ENCODE measurements at places on chromosomes 16 and 17. TPM values are rescaled to one million over a fixed set of nuclear protein-coding genes. Genes with fewer than 3 reads are reported as not detected.

GRCh38 chr16:24132797-24133155 is 123.4 kb upstream of the CACNG3 start:
- H3K27me3 ChIP-seq, result no peaks in the 10 kb centered on the region
- no peak for DNase-seq
- no peaks in the 10 kb centered on the region for H3K36me3 ChIP-seq
- no peak overlapping the region for H3K4me3 ChIP-seq

The ANKRD40CL gene
- total RNA-seq, result not detected

- peak overlapping the region; percentile 81 for H3K27ac ChIP-seq
- no peaks in the 10 kb centered on the region for H3K27me3 ChIP-seq
- peaks cover 30% of the 10 kb centered on the region for H3K4me1 ChIP-seq
- peaks cover 12% of the 10 kb centered on the region for H3K36me3 ChIP-seq
- H3K4me3 ChIP-seq, result peak overlapping the region; percentile 91
These were observed 1.6 kb downstream of the SUMO2 start for GRCh38 chr17:75181110-75181509.

DNA sequence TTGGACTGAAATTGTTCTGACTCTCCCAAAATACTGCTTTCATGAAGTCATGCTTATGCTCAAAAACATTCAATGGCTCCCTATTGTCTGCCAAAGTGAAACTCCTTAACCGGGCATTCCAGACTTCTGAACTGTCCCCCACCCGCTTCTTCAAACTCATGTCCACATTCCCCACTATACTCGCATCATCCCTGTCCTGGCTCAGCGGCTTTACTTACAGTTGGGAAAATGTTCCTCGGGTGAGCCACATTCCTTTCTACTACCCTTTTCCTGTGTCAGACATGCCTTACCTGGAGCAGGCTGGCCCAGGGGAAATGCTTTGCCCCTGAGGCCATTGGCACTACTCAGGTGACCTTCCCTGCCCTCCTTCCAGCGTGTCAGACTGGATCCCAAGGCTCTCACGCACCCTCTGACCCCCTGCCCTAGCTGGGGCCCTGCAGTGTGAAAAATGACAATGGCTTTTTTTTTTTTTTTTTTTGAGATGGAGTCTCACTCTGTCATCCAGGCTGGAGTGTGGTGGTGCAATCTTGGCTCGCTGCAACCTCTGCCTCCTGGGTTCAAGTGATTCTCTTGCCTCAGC is 5.3 kb downstream of the CYGB start:
- no peaks in the 10 kb centered on the region for H3K36me3 ChIP-seq
- peak overlapping the region; percentile 28 for H3K27ac ChIP-seq
- no peak for DNase-seq
- H3K4me3 ChIP-seq, result no peak overlapping the region

The KIF2B gene
- not detected for total RNA-seq

DNA sequence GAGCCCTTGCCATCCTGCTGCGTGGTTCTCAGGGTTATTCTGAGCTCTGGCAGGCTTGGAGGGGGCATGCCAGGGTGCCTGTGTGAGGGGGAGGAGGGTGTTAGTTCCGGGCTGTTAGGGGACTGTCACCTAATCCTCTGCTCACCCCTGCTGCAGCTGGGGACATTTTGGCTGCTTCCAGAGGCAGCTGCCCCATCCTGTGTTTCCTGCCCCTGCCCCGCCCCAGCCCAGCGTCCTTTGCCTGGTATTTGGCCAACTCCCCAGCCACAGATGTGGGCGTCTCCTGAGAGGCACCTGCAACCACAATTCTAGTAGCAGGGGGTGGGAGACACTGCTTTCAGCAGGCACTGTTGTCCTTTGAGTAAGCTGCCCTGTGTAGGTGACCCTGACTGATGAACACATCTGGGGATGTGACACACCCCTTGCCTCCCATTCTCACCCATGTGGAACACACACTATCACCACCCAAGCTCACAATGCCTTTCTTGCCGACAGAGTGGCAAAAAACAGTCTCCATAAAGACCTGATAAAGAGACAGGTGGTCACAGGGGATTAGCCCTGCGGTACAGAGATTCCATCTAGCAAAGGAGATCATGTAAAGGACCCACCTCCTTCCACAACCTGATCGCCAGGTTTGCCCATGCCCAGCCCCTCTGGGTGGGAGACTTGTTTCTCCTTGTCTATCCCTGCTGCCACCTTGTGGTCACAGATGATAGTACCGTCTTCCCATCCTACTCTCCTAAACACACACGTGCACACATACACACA is at the start of gene CHRNE:
Gene CHRNE (minus strand): TSS at position 48 of the 768 bp plus-strand sequence. CDS start 35 bp downstream, at position 13.
- no peak for DNase-seq
- no peak within 1 kb of the TSS for H3K27ac ChIP-seq
- H3K27me3 ChIP-seq, result no peaks in the 10 kb centered on the region
- peaks cover 2% of the 10 kb centered on the region for H3K4me1 ChIP-seq
- H3K4me3 ChIP-seq, result no peak within 1 kb of the TSS

GRCh38 chr17:60926466-60927183 is 249.0 kb downstream of the BCAS3 start:
- no peak overlapping the region for H3K4me3 ChIP-seq
- no peaks in the 10 kb centered on the region for H3K27me3 ChIP-seq
- H3K36me3 ChIP-seq, result peaks cover 5% of the 10 kb centered on the region
- no peaks in the 10 kb centered on the region for H3K4me1 ChIP-seq
- no peak overlapping the region for H3K27ac ChIP-seq
- no peak for DNase-seq

DNA sequence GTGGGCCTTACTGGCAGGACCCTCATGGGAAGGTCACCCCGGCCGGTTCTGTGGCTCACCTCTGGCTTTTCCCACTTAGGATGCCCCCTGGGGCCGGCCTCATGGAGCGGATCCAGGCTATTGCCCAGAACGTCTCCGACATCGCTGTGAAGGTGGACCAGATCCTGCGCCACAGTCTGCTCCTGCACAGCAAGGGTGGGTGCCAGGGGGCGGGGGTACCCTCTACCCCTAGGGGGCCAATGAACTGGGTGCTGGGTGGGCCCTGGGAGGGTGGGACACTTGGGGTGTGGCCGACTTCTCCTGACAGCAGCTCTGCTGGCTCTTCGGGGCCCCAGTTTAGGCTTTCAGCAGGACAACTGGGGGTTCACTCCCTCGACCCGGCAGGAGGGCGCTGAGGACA is 34.3 kb downstream of the MGAT5B start:
- no peak for DNase-seq
- H3K4me1 ChIP-seq, result no peaks in the 10 kb centered on the region
- no peaks in the 10 kb centered on the region for H3K36me3 ChIP-seq
- H3K4me3 ChIP-seq, result no peak overlapping the region
- H3K27me3 ChIP-seq, result peaks cover 2% of the 10 kb centered on the region

The ZFHX3 gene
- total RNA-seq, result 97.0 TPM

The MFAP4 gene
- 73.4 TPM for total RNA-seq

The CTRB1 gene
- not detected for total RNA-seq

The NME3 gene
- 45.8 TPM for total RNA-seq

The PTX4 gene
- total RNA-seq, result not detected

The SLC12A3 gene
- not detected for total RNA-seq

DNA sequence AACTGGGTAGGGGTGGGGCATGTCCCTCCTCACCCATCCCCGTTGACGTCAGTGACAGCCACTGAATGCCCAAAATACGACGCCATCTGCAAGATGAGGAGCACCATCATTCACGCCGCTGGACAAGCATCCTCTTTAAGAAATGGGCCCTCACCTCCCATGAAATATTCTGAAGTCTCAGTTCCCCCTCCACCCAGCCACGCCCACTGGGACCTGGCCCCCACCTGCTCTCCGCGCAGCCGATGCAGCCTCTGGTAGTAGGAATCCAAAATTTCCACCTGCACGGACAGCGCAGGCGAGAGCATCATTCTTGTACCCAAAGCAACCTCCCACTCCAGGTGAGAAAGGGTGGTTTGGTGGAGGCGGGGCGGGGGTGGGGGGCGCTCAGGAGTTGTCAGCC is 5.6 kb downstream of the ITGA2B start:
- DNase-seq, result no peak
- no peaks in the 10 kb centered on the region for H3K36me3 ChIP-seq
- peaks cover 14% of the 10 kb centered on the region for H3K27me3 ChIP-seq
- H3K4me3 ChIP-seq, result no peak overlapping the region
- H3K4me1 ChIP-seq, result peaks cover 9% of the 10 kb centered on the region
- H3K27ac ChIP-seq, result no peak overlapping the region

DNA sequence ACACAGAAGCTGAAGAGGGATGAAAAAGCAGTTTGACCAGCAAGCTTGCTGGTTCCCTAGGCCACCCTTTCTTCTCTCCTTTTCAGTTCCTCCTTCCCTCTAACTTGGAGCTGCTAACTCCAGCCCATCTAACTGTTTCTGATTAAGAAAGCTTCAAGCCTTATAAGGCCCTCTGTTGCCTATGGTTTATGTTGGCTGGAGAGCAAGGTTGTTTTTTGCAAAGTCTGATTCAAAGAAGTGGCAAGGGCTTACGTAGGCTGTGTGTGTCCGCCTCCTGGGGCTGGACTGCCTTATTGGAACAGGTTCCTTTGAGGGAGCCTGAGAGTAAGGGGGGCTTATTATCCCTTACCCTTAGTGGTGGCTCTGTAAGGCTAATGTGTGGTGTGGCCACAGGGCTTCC is 7.1 kb downstream of the AKAP1 start:
- DNase-seq, result no peak
- H3K36me3 ChIP-seq, result no peaks in the 10 kb centered on the region
- no peaks in the 10 kb centered on the region for H3K27me3 ChIP-seq
- peaks cover 10% of the 10 kb centered on the region for H3K4me1 ChIP-seq

- no peaks in the 10 kb centered on the region for H3K27me3 ChIP-seq
- H3K27ac ChIP-seq, result no peak overlapping the region
- no peak for DNase-seq
- no peaks in the 10 kb centered on the region for H3K36me3 ChIP-seq
These were observed 11.4 kb upstream of the MAP2K3 start for GRCh38 chr17:21272881-21273792.

DNA sequence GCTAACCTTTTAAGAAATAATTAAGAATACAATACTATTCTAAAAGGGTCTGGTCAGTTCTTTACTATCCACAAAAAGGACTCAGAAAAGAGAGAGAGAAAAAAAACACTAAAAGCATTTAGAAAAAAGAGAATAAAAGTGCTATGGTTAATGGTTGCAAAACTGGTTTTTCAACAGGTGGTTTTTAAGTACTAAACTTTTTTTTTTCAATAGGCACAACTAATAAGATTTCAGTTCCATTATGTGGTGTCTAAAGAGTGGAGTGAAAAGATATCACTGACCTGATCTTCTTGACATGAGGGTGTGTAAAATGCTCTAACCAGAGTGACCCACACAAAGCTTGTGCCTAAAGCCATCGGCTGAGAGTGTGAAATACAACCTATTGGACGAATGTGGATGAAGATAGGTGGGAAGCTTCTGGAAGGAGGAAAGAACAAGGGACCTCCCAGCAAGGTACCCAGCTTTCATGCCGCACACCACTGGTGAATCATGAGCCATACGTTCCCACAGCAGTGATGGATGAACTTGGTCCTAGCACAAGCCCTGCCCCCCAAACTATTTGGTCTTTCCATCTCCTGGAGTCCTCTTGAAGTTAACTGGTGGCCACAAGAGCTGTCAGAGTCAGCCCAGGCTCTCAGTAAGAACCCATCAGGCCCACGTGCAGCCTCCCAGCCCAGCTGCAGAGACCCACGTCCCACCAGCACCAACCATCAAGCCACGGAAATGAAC is 103.0 kb downstream of the ZFHX3 start:
- H3K27me3 ChIP-seq, result no peaks in the 10 kb centered on the region
- H3K4me3 ChIP-seq, result no peak overlapping the region
- DNase-seq, result no peak
- H3K36me3 ChIP-seq, result peaks cover 56% of the 10 kb centered on the region
- peaks cover 56% of the 10 kb centered on the region for H3K4me1 ChIP-seq
- peak overlapping the region; percentile 52 for H3K27ac ChIP-seq

The KRT39 gene
- not detected for total RNA-seq

DNA sequence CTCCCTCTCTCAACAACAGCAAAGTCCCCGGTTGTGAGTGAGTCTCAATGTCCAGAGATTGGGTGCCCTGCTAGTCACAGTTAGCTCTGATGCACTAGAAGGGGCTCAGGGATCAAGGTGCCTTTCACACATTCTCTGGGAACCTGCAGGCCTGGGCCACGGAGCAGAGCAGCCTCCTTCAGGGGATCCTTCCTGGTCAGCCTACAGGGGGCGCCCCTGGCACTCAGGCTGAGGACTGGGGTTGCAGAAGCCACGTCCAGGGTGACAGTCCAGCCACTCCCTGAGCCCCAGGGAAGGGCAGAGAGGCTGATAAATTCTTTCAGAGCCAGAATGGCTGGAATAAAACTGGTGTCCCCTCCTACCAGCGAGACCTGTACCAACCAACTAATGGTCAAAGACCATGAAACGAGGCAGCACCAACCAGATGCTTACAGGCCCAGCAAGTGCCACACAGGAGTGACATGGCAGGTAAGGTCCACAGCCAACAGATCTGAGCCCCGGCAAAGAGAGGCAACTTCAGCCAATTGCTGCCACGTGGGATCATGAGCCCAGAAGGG is 43.5 kb downstream of the ST3GAL2 start:
- DNase-seq, result no peak
- no peak overlapping the region for H3K4me3 ChIP-seq
- no peaks in the 10 kb centered on the region for H3K27me3 ChIP-seq

GRCh38 chr17:17538417-17539391 is 42.5 kb upstream of the RASD1 start:
- no peak overlapping the region for H3K4me3 ChIP-seq
- no peaks in the 10 kb centered on the region for H3K36me3 ChIP-seq
- DNase-seq, result no peak
- no peaks in the 10 kb centered on the region for H3K27me3 ChIP-seq

Data from osteocyte (in vitro differentiated cells).